ENCODE measurements at places on chromosomes 4 and X.
A peak's percentile ranks its signal among the peaks of the same experiment; 100 is the strongest.

DNA sequence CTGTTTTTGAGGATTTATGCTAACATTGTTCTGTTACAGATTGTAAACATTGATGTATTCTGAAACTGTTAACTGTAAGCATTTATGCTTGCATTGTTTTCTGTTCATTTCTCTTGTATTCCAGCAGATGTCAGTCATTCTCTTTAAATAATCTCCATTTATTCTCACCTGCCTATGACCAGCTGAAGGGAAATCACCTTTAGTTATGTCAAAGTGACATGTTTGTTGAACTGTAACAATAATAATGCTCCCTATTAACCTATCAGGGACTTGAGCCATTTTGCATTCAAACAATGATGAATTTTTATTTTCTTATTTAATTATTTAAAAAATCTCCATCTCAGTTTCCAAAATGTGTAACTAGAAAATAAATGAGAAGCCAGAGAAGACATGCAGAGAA is 58.0 kb downstream of the SPCS3 start:
- peak; percentile 6 for DNase-seq

GRCh38 chr4:141130947-141131605 is 2.2 kb downstream of the RNF150 start:
- no peak for DNase-seq

GRCh38 chr4:69689599-69689998 is 36.6 kb upstream of the UGT2A1 start:
- DNase-seq = peak; percentile 68

DNA sequence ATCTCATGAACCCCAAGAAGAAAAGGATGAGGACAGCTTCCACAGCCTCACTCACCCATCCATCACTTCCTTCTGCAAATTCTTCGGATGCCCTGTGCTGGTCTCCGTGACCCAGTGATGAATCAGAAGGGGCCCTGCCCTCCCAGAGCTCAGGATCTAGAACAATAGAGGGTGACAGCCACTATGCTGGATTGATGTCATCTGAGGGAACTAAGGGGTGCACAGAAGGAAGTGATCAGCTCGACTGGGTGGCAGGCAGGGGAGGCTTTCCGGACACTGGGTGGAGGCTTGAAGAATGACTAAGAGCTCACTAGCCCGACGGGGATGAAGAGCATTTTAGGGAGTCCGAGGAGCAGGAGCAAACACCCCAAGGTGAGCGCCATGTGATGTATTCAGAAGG is 1.4 kb upstream of the ZNF185 start:
- no peak for DNase-seq

- DNase-seq = no peak
Measured at GRCh38 chr4:55178226-55179005, 53.0 kb upstream of the KDR start.

DNA sequence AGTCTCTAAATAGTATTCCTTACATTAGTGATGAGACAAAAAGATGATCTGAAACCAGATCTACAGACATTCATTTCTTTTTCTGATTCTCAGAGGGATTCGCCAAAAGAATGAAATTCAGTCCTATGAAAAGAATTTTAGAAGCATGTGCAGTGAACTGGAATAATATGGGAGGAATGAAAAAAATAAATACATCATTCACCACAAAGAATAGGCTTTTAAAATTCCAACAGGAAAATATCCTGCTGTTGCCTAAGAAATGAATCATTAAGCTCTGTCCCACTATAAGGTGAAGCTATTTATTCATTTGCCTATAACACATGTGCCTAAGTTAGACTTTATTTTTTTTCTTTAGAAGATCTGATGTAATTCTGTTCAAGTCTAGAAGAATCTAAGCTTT is 165.9 kb downstream of the IL15 start:
- DNase-seq = no peak

GRCh38 chr4:181661090-181661489 is 582.1 kb upstream of the TENM3 start:
- no peak for DNase-seq

DNA sequence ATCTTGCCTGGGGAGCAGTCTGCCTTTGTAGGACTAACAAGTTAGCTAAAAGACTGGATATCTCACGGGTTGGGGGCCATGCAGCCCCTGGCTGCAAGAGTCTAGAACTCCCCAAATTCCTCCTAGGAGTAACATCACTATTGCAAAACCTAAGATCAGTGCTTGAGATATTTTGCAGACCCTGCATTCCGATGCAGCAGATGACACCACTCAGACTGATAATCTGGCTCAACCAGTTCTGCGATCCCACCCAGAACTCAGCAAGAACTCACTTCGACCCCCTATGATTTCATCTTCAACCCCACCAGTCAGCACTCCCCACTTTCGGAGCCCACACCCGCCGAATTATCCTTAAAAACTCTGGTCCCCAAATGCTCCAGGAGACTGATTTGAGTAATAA is 834.0 kb downstream of the C4orf33 start:
- DNase-seq = no peak

- no peak for DNase-seq
Measured at GRCh38 chr4:48255072-48255958, 14.3 kb downstream of the TEC start.

- DNase-seq = no peak
Measured at GRCh38 chrX:9438933-9439494, 25.8 kb upstream of the TBL1X start.

GRCh38 chr4:125833-126232 is 1.5 kb downstream of the ZNF718 start:
- DNase-seq = peak; percentile 8

- DNase-seq = no peak
Measured at GRCh38 chr4:88211473-88212252, 53.2 kb upstream of the ABCG2 start.

DNA sequence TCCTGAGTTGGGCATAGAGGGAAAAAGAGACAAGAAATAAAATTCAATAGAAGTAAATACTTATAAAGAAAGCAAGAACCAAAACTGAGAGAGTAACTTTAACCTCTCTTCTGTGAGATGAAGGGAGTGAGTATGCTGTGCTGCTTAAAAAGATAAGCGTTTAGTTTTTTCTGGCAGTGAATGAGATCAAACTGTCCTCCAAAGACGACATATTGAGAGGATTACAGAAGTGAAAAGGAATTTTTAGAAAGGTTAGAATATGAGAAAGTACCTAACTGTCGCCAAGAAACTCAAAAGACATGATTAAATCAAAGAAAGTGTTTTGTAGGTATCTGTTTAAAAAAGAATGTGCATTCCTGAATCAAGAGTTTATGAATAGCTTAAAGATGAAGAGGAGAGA is 16.0 kb downstream of the GAB1 start:
- DNase-seq = no peak

DNA sequence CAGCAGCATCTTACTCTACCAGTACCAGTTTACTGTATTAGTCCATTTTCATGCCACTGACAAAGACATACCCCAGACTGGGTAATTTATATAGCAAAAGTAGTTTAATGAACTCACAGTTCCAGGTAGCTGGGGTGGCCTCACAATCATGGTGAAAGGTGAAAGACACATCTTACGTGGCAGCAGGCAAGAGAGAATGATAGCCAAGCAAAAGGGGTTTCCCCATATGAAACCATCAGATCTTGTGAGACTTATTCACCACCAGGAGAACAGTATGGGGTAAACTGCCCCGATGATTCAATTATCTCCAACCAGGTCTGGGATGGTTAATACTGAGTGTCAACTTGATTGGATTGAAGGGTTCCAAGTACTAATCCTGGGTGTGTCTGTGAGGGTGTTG is 69.3 kb downstream of the YIPF6 start:
- no peak for DNase-seq

DNA sequence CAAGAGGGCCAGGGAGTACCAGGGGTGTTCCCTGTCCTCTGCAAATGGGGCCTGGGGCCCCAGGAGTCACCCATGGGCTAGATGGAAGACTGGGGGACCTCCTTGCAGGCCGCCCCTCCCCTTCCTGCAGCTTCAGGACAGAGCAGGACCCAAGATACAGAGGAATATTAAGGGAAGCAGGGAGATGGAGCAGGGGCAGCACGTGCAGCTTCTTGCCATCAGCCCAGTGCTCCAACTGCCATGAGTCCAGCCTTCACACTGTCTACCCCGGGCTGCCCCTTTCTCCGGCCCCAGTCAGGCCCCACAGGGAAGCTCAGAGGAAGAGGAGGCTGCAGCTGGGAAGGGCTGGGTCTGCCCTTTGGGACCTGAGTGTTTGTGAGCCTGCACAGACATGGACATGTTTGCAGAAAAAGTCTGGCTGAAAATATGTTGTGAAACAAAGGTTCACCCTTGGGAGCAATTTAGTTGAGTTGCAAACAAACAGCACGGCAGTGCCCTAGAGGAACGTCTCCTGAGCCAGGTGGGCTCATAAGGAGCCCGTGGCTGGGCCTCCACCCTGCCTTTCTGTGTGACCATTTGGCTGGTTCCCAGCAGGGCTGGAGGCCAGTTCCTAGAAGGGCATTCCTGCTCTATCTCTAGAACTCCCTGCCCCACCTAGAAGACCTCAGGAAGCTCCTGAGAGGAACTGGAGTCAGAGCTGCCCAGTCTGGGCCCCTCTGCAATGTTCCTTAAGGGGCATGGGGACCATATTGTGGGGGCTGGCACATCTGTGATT is 8.9 kb downstream of the FATE1 start:
- no peak for DNase-seq

- no peak for DNase-seq
Measured at GRCh38 chr4:42339935-42340406, 57.3 kb upstream of the SHISA3 start.

DNA sequence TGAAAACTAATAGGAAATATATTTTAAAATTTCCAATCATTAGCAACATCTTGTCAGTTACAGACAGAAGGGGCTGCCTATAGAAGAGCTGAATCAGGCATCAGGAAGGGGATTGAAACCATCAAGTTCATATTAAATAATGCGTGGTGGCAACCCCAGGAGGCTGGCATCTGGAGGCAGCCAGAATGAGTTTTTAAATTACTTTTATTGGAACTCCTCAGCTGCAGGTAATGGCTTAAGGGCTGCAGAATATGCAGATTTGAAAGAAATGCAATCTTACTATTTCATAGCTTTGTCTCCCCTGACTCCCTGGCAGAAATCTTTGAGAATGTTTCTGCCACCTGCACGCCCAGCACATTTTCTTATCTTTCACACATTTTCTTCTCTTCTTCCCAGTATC is 711.6 kb downstream of the PCDH19 start:
- no peak for DNase-seq

- DNase-seq = no peak
Measured at GRCh38 chr4:70925899-70926635, 23.9 kb downstream of the MOB1B start.

DNA sequence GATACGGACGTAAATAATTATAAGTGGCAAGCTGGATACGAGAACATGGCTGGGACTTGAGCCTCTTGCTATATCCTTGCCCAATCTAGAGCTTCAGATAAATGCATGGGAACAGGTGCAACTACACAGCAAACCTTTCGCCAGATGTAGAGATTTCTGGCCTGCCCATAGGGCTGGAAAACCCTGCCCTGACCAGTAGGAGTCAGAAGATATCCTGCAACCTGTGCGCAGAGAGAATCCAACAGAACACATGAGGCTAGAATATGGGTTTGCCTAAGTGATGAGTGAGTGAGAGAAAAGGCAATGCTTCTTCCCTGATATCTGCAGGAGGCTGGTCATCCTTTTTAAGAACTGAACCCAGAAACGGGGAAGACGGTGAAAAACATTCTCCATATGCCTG is 805.3 kb upstream of the TENM3 start:
- DNase-seq = no peak

- DNase-seq = no peak
Measured at GRCh38 chr4:166822386-166822785, 411.9 kb downstream of the SPOCK3 start.

GRCh38 chr4:185783574-185783973 is 28.4 kb downstream of the SORBS2 start:
- no peak for DNase-seq

GRCh38 chrX:135581496-135581895 is 61.0 kb downstream of the INTS6L start:
- DNase-seq = no peak

DNA sequence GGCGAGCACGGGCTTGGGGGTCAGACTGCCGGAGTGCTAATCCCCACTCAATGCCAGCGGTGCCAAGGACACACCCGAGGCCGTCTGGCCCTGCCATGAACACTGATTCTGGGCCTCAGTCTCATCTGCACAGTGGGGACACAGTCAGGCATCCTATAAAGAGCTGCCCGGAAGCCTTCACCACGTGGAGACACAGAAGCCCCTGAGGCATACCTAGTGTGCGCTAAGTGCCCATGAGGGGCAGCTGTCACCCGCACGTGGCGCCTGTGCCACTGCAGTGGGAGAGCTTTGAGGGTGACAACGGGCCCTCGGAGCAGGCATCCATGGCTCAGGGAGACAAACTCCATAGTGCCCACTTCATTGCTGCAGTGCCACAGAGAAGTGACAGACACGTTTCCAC is 86.3 kb downstream of the PHKA2 start:
- no peak for DNase-seq

DNA sequence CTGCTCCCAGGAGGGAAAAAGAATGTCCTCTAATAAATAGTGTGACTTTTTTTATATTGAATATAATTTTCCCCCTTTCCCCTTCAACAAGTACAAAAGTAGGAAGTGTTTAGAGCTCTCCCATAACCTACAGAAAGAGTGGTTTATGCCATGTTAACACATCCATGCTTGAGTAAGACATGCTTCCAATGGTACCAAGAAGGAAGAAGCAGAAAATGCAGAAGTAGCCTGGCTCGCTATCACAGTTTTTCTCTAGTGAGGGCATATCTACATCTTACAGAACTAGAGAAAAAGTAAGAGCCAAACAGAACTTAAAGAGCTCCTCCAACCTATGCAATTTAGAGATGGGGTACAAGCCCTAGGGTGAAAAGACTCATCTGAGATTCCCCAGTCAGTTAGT is 82.5 kb downstream of the ARHGEF9 start:
- no peak for DNase-seq

GRCh38 chr4:53855581-53856250 is 208.7 kb downstream of the CHIC2 start:
- DNase-seq = no peak

DNA sequence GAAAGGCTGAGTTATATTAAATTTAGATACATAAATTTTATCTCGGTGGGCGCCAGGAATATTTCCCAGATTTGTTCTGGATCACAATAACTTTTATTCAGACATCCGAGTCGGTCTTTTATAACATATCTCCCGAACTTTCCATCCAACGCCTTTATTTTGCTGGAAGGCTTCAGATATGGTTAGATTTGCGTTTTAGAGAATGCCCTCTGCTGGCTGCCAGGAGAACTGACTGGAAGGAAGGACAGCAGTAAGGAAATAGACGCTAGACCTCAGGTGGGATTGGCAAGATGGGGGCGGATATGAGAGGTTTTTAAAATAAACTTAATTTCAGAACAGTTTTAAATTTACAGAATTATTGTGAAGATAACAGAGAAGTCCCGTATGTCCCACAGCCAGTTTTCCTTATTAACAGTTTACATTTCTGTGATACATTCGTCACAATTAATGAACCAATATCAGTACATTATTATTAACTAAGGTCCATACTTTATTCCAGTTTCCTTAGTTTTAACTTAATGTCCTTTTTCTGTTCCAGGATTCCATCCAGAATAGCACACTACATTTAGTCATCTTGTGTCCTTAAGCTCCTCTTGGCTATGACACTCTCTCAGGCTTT is 4.6 kb upstream of the KANTR start:
- DNase-seq = no peak
